HTR-8/SVneo (cell line): ENCODE measurements at places on chromosomes 16 and 17.

DNA sequence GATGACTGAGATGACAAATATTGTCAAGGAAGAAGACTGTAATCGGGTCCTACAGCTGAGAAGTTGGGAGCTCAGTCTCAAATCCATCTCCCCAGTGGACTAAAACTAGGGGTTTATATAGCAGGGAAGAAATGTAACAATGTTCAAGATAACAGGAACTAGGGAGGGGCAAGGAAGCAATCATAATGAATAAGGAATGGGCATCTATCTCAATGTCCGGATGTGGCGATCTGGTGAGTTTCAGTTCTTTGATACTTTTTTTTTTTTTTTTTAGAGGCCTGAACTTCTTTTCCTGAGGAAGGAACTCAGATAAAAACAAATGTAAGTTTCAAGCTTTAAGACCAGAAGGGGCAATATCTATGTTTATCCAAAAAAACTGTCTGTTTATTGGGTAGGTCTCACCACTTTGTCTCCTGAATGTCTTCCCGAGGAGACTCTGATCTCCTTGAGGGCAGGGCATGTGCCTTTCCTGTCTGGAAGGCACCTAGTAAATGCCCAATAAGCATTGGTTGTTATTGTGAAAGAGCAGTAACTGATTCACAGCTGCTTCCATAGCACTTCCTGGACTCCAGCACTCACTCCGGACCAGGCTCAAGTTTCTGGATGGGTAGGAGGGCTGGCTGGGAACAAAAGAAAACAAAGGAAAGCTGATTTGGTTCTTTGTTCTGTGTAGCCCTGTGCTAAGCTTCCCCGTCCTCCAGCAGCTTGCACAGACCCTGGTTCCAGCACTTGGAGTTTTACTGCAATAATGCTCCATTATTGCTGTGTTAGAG is 51.9 kb downstream of the MEOX1 start:
- no peak for DNase-seq

DNA sequence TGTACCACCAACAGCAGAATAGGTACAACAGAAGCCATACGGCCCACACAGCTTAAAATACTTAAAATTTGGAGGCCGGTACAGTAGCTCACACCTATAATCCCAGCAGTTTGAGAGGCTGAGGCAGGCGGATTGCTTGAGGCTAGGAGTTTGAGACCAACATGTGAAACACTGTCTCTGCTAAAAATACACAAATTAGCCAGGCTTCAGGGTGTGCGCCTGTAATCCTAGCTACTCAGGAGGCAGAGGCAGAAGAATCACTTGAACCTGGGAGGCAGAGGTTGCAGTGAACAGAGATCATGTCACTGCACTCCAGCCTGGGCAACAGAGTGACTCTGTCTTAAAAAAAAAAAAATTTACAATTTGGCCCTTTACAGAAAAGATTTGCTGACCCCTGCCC is 17.0 kb downstream of the GFOD2 start:
- DNase-seq, result no peak

GRCh38 chr17:40309031-40309948 is at the start of gene RARA:
Gene RARA, plus strand, starts transcription at chr17:40309180. Its CDS starts 22,039 bp downstream, at chr17:40331219.
- DNase-seq, result no peak

DNA sequence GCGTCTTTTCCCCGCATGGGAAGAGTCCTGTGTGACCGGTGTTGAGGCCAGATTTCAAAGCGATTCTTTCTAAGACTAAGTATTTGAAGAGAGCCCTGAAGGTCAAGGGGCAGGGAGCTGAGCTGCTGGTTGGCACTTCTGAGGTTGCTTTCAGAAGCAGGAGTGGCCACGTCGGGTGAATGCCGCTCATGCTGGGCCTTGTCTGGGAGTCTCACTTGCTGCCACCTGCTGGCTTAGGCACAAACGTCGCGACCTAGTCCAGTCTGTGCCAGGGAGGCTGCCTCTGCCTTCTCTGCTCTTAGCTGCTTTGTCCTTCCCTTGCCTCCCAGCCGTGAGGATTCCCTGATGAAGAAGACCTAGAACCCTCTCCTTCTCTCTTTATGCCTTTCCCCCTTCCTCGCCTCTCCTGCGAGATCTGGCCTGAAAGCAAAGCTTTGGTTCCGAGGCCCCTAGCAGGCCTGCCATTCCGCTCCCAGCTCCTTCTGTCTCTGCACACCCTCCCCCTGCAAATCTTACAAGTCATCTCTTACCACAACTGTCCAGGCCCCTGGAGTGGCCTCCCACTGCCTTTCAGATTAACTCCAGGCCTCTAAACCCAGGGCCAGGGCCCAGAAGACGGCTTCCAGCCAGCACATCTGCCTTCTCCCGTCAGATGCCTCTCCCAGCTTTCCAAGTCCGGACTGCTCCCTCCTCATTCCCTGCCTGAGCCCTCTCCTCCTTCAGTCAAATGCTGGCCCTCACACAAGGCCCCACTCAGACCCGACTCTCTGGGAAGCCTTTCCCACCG is 11.4 kb downstream of the CTNS start:
- DNase-seq, result no peak

- DNase-seq, result no peak
These were observed 477 bp downstream of the CFAP20 start for GRCh38 chr16:58128711-58129096.

DNA sequence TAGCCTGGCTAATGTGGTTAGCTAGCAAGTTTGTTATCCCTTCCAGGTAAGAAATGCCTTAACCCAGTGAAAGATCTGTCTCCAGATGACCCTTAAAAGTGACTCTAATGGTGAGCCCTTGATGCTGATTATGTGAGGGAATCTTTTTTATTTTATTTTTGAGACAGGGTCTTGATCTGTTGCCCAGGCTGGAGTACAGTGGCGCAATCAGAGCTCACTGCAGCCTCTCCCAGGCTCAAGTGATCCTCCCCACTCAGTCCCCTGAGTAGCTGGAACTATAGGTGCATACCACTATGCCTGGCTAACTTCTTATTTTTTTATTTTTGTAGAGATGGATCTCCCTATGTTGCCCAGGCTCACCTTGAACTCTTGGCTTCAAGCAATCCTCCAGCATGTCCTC is 10.8 kb upstream of the HP start:
- DNase-seq, result no peak

GRCh38 chr16:60648290-60648689 is 1387.9 kb downstream of the CDH8 start:
- no peak for DNase-seq

- no peak for DNase-seq
These were observed 73.8 kb downstream of the XYLT1 start for GRCh38 chr16:17396762-17397498.
